HFFc6 (cell line): ENCODE measurements at places on chromosomes 6 and 20. TPM values are rescaled to one million over a fixed set of nuclear protein-coding genes. Genes with fewer than 3 reads are reported as not detected.

GRCh38 chr6:125963817-125964216, 7.2 kb downstream of the HINT3 start:
- peaks cover 3% of the 10 kb centered on the region; the same call in 1 of the 2 replicates for H3K27me3 ChIP-seq
- H3K27ac ChIP-seq, result no peak overlapping the region
- peaks cover 5% of the 10 kb centered on the region; the same call in 1 of the 2 replicates for H3K36me3 ChIP-seq
- peaks cover 3% of the 10 kb centered on the region; the same call in 1 of the 2 replicates for H3K4me1 ChIP-seq
- H3K4me3 ChIP-seq, result no peak overlapping the region

DNA sequence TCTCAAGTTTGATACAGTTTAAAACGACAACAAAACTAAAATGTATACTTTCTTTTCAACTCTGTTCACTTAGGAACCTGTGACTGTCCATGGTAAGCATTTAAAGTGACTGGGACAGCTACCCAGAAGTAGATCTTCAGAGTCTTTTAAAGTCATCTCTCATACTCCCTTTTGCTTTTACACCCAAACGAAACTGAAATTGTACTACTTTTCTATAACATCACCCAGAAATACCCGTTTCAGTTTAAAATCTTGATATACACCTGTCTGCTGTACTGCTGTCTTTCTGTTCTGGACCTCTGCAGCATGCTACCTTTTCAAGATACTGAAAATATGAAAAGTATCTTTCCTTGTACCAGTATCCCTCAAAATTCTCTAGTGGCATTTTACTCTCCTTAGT, 170.4 kb upstream of the THEMIS start:
- H3K4me1 ChIP-seq, result peaks cover 42% of the 10 kb centered on the region
- H3K36me3 ChIP-seq, result peaks cover 23% of the 10 kb centered on the region
- peak overlapping the region; percentile 5 for H3K27ac ChIP-seq
- H3K27me3 ChIP-seq, result no peaks in the 10 kb centered on the region
- DNase-seq, result no peak

DNA sequence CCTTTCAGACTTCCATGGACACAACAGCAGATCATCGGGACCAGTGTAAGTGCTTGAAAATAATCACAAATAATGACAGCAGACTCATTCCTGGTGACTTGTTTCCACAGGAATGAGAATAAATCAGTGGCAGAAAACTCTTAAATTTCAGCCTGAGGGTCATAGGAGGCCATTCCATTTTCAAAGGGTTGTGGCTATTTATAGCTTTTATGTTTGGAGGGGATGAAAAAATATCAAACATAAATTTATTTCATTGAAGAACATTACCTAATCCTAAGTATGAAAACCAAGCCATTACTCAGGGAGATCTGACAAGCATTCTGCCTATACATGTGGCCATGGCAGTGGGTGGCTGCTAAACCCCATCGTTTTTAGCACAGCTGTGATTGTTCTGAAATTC, 173.6 kb upstream of the CNR1 start:
- DNase-seq, result no peak
- no peaks in the 10 kb centered on the region for H3K4me1 ChIP-seq
- H3K36me3 ChIP-seq, result no peaks in the 10 kb centered on the region
- no peak overlapping the region for H3K4me3 ChIP-seq

DNA sequence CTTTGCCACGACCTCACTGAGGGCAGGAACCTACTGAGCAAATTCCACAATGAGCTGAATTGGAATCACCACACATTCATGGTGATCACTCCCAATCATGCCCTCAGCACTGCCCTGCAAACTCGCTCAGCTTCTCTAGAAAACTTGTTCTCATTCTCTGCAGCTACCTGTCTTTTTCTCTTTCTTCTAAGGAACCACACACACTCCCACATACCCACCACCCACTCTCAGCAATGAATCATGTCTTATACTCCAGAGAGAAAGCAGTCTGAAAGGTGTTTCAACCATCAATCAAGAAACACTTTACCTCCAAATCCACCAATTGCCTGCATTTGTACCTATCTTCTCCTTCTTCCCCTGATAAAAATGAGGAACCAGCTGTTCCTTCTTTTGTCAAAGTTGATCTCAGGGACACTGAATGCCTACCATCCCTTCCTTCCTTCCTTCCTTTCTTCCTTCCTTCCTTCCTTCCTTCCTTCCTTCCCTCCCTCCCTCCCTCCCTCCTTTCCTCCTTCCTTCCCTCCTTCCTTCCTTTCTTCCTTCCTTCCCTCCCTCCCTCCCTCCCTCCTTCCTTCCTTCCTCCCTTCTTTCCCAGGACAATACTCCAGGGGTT, 84.6 kb upstream of the SGK1 start:
- H3K4me3 ChIP-seq, result no peak overlapping the region
- no peak for DNase-seq
- no peaks in the 10 kb centered on the region for H3K36me3 ChIP-seq
- peaks cover 11% of the 10 kb centered on the region for H3K4me1 ChIP-seq
- no peaks in the 10 kb centered on the region; the same call in 1 of the 2 replicates for H3K27me3 ChIP-seq
- no peak overlapping the region for H3K27ac ChIP-seq

DNA sequence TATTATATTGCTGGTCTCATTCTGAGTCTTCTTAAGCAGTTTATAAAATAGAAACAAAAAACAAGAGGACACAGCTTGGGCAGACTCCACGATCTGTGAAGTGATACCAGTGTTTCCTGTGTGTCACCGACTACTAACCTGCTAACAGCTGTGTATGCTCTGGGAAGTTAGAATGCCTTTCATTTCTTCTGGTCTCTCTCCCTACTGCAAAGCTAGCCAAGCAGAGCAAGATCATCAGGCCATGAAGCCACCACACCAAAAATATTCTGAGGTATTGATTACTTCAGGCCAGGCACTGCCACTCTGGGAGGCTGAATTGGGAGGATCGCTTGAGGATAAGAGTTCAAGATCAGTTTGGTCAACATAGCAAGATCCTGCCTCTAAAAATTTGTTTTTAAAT, 46.9 kb upstream of the SMIM29 start:
- H3K36me3 ChIP-seq, result peaks cover 19% of the 10 kb centered on the region
- no peak overlapping the region for H3K27ac ChIP-seq
- no peak overlapping the region for H3K4me3 ChIP-seq
- DNase-seq, result no peak
- no peaks in the 10 kb centered on the region for H3K4me1 ChIP-seq
- no peaks in the 10 kb centered on the region; the same call in 1 of the 2 replicates for H3K27me3 ChIP-seq

GRCh38 chr6:127956956-127957355, 56.1 kb upstream of the THEMIS start:
- no peak overlapping the region for H3K4me3 ChIP-seq
- no peaks in the 10 kb centered on the region for H3K36me3 ChIP-seq
- H3K27ac ChIP-seq, result no peak overlapping the region
- H3K27me3 ChIP-seq, result peaks cover 2% of the 10 kb centered on the region

DNA sequence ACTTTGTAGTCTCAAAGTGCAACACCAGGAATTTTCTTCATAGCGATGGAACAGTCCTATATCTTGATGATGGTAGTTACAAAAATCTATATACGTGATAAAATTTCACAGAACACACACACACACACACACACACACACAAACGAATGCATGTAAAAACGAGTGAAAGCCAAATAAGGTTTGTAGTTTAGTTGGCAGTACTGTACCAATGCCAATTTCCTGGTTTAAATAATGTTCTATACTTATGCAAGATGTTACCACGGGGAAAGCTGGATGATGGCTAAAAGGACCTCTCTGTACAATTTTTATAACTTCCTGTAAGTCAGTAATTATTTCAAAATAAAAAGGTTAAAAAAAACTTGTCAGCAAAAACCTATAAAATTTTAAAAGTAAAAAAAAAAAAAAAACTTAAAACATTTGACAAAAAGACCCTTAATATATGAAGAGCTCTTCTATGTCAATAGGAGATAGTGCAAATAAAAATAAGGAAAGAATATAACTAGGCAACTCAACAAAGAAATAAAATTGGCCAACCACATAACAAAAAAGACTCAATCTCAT, 37.6 kb downstream of the PDSS2 start:
- peaks cover under 1% of the 10 kb centered on the region for H3K4me1 ChIP-seq
- H3K36me3 ChIP-seq, result peaks cover 21% of the 10 kb centered on the region
- H3K27ac ChIP-seq, result no peak overlapping the region
- H3K4me3 ChIP-seq, result no peak overlapping the region
- no peak for DNase-seq
- H3K27me3 ChIP-seq, result no peaks in the 10 kb centered on the region

GRCh38 chr6:152232501-152233151, 404.5 kb downstream of the SYNE1 start:
- peaks cover 21% of the 10 kb centered on the region for H3K4me1 ChIP-seq
- H3K36me3 ChIP-seq, result peaks cover 44% of the 10 kb centered on the region
- H3K27me3 ChIP-seq, result peaks cover 1% of the 10 kb centered on the region; the same call in 1 of the 2 replicates
- peak overlapping the region; percentile 92 for H3K27ac ChIP-seq

The DOK5 gene
- total RNA-seq, result 0.27 TPM in 1 of 3 replicates, not detected in the others

The RARS2 gene
- total RNA-seq, result 53.9 to 65.1 TPM (median 58.9 TPM) in 3 replicates

The MRAP2 gene
- not detected in 3 replicates for total RNA-seq

- no peaks in the 10 kb centered on the region for H3K36me3 ChIP-seq
- H3K4me3 ChIP-seq, result no peak overlapping the region
- DNase-seq, result no peak
- no peaks in the 10 kb centered on the region for H3K4me1 ChIP-seq
- H3K27me3 ChIP-seq, result no peaks in the 10 kb centered on the region; the same call in 1 of the 2 replicates
- H3K27ac ChIP-seq, result no peak overlapping the region
Observed at GRCh38 chr6:88562353-88563276, 396.5 kb upstream of the CNR1 start.

DNA sequence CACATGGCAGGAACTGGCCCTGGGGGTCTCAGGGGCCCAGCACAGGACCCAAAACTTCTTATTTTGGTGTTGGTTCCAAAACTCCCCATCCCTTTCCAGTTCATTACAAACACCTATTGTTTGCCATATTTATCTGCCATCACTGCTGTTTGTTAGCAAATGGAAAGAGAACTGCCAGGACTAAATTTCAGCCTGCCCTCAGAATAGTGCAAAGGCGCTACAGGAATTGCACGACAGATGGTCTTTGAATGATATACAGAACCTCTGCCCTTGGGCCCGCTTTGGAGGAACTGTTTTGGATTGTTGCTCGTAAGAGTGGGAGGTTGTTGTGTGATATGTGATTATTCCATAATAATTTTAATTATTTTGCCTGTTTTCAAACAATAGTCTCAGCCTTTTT, 199.0 kb upstream of the FBXL4 start:
- no peaks in the 10 kb centered on the region for H3K4me1 ChIP-seq
- H3K27ac ChIP-seq, result no peak overlapping the region
- H3K36me3 ChIP-seq, result no peaks in the 10 kb centered on the region
- no peak overlapping the region for H3K4me3 ChIP-seq

The CALHM5 gene
- total RNA-seq, result 1.9 to 5.6 TPM (median 2.4 TPM) in 3 replicates

- peaks cover 12% of the 10 kb centered on the region for H3K27me3 ChIP-seq
- no peaks in the 10 kb centered on the region for H3K36me3 ChIP-seq
- no peaks in the 10 kb centered on the region for H3K4me1 ChIP-seq
- no peak overlapping the region for H3K27ac ChIP-seq
- no peak for DNase-seq
Observed at GRCh38 chr20:3698591-3699001, 13.8 kb downstream of the SIGLEC1 start.

DNA sequence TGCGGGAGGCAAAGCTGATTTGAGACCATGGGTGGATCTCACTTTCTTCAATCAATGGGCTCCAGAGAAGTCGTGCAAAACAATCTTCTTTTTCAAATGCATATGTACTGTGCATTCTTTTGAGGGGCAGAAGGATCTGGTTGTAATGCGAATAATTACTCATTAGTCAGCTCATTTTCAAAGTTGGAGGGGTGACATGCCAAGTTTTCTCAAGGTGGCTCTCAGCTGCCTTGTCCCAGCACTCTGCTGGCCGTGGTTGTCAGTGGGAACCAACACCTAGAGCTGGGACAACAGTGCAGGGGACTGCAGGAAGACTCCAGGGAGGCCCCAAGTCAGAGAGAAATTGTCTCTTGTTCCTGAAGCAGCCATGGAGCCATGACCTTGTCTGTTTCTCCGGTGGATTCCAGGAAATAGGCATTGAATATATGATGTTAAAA, 25.3 kb downstream of the MYT1 start:
- H3K4me3 ChIP-seq, result no peak overlapping the region
- no peak overlapping the region for H3K27ac ChIP-seq
- peaks cover 35% of the 10 kb centered on the region for H3K27me3 ChIP-seq
- DNase-seq, result no peak

DNA sequence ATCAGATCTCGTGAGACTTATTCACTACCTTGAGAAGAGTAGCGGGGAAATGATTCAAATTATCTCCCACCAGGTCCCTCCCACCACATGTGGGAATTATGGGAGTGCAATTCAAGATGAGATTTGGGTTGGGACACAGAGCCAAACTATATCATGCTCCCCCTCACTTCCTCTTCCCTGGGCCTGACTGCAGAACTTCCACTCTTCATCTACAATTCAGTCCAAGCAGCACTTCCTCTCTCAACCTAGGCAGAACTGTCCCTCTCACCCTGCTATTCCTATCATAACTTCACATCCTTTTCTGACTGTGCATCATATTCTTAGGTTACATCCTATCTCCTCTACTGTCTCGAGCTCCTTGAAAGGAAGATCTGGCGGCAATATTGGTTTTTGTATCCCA, 184.0 kb upstream of the HDDC2 start:
- H3K27me3 ChIP-seq, result peaks cover 2% of the 10 kb centered on the region; the same call in 1 of the 2 replicates
- H3K27ac ChIP-seq, result no peak overlapping the region
- no peaks in the 10 kb centered on the region for H3K36me3 ChIP-seq
- no peak for DNase-seq
- no peak overlapping the region for H3K4me3 ChIP-seq

GRCh38 chr6:40640599-40641227, 53.5 kb upstream of the LRFN2 start:
- H3K36me3 ChIP-seq, result no peaks in the 10 kb centered on the region
- no peak for DNase-seq
- H3K27ac ChIP-seq, result no peak overlapping the region

DNA sequence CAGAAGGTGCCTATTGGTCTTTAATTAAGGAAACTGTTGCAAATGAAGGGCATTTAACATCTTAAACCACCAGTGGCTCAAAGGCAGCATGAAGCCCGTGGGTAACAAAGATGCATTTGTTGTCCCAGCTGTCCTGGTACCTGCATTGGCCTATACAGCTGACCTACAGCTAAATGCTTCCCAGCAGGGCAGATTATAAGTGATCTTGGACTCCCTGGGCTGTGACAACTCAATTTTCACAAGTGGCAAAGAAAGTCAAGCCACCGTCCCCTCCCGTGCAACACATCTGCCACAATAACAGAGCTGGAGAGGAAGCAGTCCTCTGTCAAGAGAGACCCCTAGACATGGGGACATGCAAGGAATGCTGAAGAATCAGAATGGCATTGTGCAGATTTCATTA, 31.5 kb upstream of the EDN3 start:
- H3K27ac ChIP-seq, result no peak overlapping the region
- no peak overlapping the region for H3K4me3 ChIP-seq
- no peaks in the 10 kb centered on the region for H3K36me3 ChIP-seq
- DNase-seq, result no peak

The MUC22 gene
- not detected in 3 replicates for total RNA-seq

DNA sequence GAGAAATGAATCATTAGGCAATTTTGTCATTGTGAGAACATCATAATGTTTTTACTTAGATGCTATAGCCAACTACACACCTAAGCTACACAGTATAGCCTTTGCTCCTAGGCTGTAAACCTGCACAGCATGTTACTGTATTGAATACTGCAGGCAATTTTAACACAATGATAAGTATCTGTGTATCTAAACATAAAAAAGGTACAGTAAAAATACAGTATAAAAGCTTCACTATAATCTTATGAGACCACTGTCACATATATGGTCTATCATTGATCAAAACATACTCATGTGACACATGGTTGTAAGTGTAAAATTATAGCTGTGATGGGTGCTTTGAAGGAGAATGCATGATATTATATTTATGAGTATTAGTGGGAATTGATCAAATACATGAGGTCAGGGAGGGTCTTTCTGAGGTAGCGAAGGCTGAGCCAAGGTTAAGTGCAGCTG, 29.2 kb upstream of the CCN2 start:
- peak overlapping the region; percentile 27 for H3K27ac ChIP-seq
- H3K4me1 ChIP-seq, result peaks cover 86% of the 10 kb centered on the region
- H3K4me3 ChIP-seq, result no peak overlapping the region
- no peaks in the 10 kb centered on the region for H3K36me3 ChIP-seq
- no peak for DNase-seq

The BPIFB4 gene
- not detected in 3 replicates for total RNA-seq
